Hypothalamus (tissue), 51 donors: ENCODE measurements at places on chromosomes 5 and 9.

DNA sequence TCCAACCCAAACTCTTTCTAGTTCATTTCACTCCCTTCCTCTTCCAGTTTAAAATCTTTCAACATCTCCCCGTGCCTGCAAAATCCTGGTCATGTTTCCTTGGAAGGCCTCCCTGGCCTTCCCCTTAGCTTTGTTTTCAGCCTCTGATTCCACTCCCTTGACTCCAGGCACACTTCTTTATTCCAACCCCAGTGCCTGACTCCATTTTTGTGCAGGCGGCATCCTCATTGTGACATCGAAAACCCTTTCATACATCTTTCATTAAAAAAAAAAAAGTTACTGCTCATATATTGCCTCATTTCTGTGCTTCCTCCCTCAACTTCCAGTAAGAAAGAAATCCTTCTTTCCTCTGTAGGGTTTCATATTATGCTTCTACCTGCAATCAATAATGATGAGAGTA, 7.1 kb upstream of the TNFSF8 start:
- no peak for DNase-seq

- DNase-seq, result no peak
Measured at GRCh38 chr9:1303932-1304331, 253.8 kb downstream of the DMRT2 start.

- DNase-seq, result no peak
Measured at GRCh38 chr5:440401-441201, 2.4 kb upstream of the EXOC3 start.

DNA sequence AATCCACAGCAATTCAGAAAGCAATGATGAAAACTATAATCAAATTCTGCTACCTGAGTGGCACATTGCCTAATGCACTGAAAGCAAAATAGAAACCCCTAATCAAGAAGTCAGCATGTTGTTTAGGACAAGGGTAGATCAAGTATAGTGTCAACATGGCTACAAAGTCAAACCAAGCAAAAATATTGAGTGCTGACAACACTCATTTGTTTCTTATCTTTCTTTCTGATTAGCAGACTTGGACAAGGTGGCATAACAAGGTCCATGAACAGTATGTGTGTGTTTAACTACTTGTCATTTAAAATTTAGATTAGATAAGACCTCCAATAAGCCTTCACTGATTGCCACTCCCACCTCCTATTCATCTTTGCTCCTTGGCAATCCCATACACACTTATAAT, 332.4 kb downstream of the KIAA0825 start:
- DNase-seq, result no peak

- DNase-seq, result no peak
Measured at GRCh38 chr9:121075251-121076036, 689 bp downstream of the CNTRL start.

- no peak for DNase-seq
Measured at GRCh38 chr9:136438548-136439480, 831 bp downstream of the INPP5E start.

DNA sequence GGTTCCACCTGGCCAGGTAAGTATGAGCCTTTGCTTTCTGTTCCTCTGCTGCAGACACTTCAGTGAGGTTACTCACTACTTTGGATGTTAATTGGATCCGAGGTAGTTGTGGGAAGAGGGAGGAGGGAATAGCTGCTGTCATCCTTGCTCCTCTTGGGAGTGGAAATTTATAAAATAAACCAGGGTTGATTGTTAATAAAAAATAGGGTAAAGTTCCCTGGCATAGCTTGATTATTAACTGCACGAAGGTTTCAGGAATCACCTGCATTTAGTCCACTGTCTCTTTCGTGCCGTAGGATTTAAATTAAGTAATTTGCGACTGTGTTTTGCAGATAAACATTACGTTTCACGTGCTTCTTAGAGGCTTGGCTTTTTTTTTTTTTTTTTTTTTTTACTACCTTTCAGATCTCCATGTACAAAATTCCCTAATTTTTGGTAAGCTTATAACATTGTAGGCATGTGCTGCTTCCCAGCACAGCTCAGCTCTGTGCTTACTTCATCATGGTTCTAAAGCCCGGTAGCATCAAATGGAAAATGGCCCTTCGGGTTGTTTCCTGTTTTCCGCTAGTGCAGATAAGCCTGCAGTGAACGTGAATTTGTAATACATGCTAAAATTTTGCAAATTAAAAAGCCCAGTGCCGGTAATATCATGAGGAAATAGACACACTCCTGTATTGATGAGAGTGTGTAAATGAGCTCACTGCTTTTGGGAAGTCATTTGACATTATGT, 26.9 kb upstream of the LTC4S start:
- no peak for DNase-seq

DNA sequence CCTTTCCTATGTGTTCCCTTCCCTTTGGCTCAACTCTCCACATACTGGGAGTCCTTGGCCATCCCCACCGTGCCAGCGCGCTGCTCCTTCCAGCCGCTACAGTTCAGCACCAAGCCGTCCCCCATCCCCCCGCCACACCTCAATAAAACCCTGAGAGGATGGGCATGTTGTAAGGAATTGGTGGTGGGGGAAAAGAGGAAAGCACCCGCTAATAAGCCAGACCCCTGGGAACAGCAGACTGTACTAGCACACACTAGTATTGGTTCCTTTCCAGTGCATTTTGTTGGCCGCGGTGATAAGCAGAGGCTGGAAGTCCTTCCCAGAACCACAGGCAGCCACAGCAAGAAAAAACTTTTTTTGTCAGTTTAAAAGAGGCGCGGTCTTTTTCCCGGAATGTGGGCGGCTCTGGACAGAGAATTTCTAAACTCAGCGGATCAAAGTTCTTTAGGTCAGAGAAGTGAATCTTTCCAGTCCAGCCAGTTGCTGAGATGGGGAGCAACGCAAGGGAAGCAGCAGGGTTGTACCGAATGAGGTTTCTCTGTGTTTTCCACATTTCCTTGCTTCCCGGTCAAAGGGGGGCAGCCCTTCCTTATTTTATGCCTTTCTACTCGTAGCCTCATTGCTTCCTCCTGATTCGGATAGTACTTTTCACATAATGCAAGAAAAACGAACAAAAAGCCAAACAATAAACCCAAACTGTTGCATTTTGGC, 2.1 kb downstream of the CHSY3 start:
- peak; percentile 13 for DNase-seq

GRCh38 chr5:133618141-133618540, 5.8 kb upstream of the FSTL4 start:
- no peak for DNase-seq

GRCh38 chr9:33466565-33467495, 6.9 kb downstream of the NOL6 start:
- DNase-seq, result no peak
